ELR (cell line): ENCODE measurements at places on chromosomes 6 and 20.

DNA sequence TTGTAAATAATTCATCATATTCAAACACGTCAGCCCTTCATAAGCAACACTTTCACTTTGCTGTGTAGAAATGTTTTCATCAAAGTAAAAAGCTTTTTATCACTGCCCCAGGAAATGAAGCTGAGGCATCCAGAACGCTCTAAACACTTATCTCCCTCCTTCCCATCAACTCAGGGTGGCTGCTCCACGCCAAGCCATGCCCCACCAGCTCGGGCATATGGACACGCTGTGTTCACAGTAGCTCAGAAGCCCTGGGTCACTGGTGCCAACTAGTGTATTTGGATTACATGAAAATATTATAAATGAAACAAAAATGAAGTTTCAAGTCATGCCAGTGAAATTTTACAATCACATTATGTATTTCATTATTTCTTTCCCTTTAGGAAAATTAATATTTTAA is 10.3 kb downstream of the PDE10A start:
- no peak for DNase-seq

GRCh38 chr20:15716256-15716655 is 857.0 kb downstream of the KIF16B start:
- DNase-seq: no peak

DNA sequence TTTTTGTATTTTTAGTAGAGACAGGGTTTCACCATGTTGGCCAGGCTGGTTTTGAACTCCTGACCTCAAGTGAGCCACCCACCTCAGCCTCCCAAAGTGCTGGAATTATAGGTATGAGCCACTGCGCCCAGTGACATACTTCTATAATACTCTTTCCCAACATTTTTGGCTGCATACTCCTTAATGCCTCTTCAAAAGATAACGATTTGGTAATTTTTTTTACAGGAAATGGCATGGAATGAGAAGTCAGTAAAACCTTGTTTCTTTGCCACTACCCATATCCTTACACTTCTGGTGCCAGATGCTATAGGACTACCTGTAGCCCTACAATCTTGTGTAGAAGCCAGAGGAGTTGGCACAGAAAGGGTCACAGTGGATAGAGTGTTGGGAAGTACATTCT is 41.4 kb upstream of the SGK1 start:
- no peak for DNase-seq

GRCh38 chr20:14775778-14776177 is 438.4 kb upstream of the FLRT3 start:
- DNase-seq: no peak

DNA sequence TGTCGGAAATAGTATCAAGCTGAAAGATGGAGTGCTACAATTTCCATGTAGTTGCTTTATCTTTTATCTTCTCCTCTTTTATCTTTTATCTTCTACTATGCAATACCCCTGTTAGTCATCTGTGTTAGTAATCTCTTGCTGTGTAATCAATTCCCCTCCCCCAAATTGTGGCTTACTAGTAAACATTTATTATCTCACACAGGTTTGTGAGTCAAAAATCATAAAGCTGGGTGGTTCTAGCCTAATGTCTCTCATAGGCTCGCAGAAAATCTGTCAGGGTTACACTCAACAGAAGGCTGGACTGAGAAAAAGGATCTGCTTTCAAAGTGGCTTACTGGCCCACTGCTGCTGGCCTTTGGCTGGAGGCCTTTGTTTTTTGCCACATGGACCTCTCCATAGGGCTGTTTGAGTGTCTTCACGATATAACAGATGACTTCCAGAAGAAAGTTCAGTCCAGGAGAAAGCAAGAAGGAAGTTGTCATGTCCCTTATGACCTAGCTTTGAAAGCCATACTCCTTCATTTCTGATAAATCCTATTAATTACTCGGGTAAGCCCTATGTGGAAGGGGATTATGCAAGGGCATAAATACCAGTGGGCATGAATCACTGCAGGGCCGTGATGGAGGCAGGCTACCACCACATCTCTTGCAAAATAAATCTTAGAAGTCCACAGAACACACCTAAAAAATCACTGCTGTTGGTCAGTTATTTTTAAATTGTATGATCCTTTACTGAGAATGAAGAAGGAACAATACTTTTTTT is 24.5 kb upstream of the PTCHD4 start:
- peak; percentile 78 for DNase-seq

GRCh38 chr6:117531346-117531745 is 48.9 kb downstream of the DCBLD1 start:
- no peak for DNase-seq

- DNase-seq: no peak
These were observed 6.1 kb downstream of the NFATC2 start for GRCh38 chr20:51536116-51537069.

DNA sequence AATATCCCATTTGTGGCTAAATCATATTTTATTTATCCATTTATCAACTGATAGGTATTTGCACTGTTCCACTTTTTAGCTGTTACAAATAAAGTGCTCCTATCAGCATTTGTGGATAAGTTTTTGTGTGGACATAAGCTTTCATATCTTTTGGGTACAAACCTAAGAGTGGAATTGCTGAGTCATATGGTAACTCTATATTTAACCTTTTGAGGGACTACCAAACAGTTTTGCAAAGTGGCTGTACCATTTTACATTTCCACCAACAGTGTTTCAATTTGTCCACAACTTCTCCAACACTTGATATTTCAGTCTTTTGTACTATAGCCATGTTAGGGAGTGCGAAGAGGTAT is 23.6 kb upstream of the ECHDC1 start:
- peak; percentile 28 for DNase-seq

GRCh38 chr6:27092316-27092692 is 155.2 kb upstream of the PRSS16 start:
- DNase-seq: no peak

DNA sequence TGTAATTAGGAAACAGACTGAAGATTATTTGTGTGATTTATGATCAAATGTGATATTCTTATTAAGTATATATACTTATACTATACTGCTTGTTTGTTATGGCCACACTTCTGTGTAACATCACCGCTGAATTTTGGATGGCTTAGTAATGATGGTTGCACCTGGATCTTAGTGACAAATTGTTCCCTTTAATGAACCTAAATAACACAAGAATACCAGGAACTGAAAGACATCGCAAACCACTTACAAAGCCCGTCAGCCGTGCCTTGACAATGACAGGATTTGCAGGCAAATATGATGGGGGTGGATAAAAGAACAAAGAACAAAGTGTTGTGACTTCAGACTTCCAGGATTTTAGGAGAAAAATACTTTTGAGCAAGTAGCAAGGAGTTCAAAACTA is 67.1 kb downstream of the LAMP5 start:
- no peak for DNase-seq

GRCh38 chr20:21609221-21609620 is 95.4 kb upstream of the NKX2-2 start:
- DNase-seq: peak; percentile 23

DNA sequence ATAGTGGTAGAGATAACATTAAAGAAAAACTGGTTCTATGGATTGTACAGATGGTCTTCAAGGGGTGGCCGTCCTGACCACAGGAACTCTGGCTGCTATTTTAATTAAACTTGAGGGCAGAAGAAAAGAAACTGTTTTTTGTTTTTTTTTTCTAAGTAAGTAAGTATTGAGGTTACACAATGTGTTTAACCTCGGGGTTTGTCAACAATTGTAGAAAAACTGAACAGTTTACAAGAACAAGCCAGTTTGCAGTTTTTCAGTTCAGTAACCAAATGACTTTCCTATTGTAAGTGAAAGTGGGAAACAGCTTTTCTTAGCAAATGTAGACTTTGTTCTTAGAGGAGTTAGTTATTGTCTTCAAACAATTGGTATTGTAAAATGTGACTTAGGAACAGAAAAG is 77.0 kb downstream of the PLCB1 start:
- no peak for DNase-seq

- DNase-seq: no peak
These were observed 97.5 kb downstream of the ERMARD start for GRCh38 chr6:169848946-169849345.

GRCh38 chr6:109949281-109950065 is 28.6 kb upstream of the GPR6 start:
- no peak for DNase-seq

GRCh38 chr6:106102034-106102433 is 15.9 kb downstream of the PRDM1 start:
- no peak for DNase-seq

DNA sequence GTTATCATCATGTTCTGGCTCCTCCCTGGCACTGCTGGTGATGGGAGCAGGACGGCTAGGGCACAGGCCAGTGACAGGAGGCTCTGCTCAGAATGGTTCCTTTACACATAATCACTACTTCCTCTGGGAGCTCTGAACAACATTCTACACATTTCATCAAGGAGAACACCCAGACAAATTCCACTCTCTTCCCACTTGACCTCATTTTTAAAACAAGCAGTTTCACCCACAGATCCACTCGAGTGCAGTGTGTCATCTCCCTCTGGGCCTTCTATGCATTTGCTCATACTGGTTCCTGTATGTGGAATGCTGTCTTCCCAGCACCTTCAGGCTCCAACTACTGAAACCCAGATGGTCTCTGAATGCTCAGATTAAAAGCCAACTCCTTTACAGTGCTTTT is 84.8 kb downstream of the ELOVL5 start:
- DNase-seq: peak; percentile 10

DNA sequence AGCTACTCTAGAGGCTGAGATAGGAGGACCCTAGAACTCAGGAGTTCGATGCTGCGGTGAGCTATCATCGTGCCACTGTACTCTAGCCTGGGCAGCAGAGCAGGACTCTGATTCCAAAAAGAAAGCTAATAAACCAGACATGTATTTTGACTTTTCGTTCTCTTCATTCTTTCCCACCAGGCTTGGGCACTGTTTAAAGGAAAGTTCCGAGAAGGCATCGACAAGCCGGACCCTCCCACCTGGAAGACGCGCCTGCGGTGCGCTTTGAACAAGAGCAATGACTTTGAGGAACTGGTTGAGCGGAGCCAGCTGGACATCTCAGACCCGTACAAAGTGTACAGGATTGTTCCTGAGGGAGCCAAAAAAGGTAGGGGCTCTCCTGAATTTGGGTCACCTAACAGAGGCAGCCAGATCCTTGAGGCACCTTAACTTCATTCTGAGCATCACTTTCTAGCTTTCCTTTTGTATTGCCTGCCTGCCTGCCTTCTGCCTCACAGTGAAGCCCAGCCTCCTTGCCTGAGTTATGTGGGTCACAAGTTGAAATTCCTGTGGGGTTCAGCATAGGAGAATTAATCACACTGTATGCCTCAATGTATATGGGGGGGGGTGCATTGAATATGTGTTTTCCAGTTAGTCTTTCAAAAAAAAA is 3.2 kb downstream of the IRF4 start:
- DNase-seq: no peak

DNA sequence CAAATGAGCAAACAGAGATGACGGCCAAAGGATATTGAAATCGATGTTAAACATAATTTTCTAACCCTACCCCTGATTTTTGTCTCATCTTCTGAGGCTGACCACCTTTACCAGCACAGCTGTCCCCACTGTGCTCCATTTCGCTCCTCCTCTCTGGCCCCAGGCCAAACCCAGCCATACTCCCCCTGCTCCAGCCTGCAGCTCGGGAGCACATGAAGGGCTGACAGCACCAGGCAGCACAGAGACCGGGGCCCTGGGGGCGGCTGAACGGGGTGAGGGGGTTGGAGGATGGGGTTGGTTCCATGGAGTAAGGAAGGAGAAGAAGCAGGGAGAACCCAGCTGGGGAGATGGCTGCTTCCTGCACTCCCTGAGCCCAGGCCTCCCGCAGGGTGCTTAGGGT is 3.2 kb upstream of the NCR2 start:
- DNase-seq: no peak

DNA sequence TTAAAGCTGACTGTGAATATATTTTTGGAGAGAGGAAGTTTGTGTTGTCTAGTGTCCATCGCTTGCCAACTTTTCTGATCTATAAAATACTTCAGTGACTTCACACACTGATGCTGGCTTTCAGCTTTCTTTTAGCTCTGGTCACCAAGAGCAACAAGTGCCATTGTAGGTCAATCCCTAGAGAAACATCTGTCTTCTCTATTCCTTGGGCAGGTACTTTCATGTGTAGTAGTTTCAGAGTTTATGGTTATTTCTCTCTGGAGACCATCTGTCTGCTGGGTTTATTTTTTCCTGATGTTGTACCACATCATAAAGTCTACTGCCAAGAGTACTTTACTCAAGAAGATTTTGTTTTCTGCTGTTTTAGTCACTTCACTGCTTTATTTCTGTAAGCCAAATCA is 249.9 kb downstream of the KHDC1L start:
- no peak for DNase-seq

GRCh38 chr6:163243083-163243482 is 171.4 kb upstream of the QKI start:
- no peak for DNase-seq

DNA sequence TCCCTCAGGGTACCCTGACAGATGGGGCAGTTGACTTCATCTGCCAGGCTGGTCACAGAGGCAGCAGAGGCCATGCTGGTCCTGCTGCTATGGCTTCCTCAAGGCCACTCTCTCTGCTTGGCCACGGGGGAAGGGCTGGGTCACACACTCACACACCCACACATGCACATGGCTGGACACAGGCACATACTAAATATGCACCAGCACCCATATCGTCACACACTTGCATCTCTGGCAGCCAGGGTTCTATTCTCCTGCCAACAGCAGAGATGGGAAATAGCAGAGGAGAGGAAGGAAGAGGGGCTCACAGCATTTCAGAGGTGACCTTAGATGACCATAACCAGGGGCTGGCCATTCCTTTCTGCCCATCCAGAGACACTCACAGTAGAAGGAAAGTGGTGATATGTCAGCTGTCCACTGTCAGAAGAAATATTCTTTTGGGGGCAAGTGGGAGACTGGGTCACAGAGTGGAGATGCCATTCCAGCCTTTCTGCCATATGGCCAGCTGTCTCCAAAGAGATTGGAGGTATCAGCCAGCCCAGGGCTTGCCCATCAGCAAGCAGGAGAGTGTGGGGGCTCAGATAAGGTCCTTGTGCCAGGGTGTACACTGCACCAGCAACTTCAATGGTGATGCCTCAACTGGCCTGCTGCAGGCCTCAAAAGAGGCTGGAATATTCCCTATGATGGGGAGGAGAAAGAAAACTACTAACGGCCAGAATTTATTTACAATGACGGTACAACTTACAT is at the start of gene TRIM10:
Gene TRIM10, minus strand, starts transcription at position 427 of the 747 bp plus-strand sequence. Its CDS starts 353 bp downstream, at position 74.
- no peak for DNase-seq

GRCh38 chr6:129651291-129651691 is 58.7 kb downstream of the ARHGAP18 start:
- DNase-seq: no peak

- no peak for DNase-seq
These were observed 6.4 kb upstream of the PNPLA1 start for GRCh38 chr6:36263390-36264000.

- DNase-seq: no peak
These were observed 151.5 kb upstream of the FLRT3 start for GRCh38 chr20:14488756-14489479.

- peak; percentile 28 for DNase-seq
These were observed 119.7 kb downstream of the RTN4IP1 start for GRCh38 chr6:106509420-106510089.

- DNase-seq: peak; percentile 41
These were observed 39.8 kb upstream of the TAGAP start for GRCh38 chr6:159084493-159085091.

- no peak for DNase-seq
These were observed 124.7 kb upstream of the SPACA1 start for GRCh38 chr6:87922947-87923330.
